H9 (cell line): ENCODE measurements at places on chromosomes 11 and 22. TPM values are rescaled to one million over a fixed set of nuclear protein-coding genes. Genes with fewer than 3 reads are reported as not detected.
A peak's percentile ranks its signal among the peaks of the same experiment; 100 is the strongest.

GRCh38 chr11:17383461-17383860, 5.0 kb downstream of the KCNJ11 start:
- DNase-seq = no peak

GRCh38 chr11:91435694-91436395, 788.8 kb upstream of the FAT3 start:
- no peak for DNase-seq

The H19 gene
- 10.7 TPM in 2 replicates for total RNA-seq

GRCh38 chr11:68338051-68338780, 25.8 kb downstream of the LRP5 start:
- DNase-seq = no peak

The NAALADL1 gene
- total RNA-seq = 1.0 and 1.2 TPM in 2 replicates

The CECR2 gene
- 145 and 154 TPM in 2 replicates for total RNA-seq

DNA sequence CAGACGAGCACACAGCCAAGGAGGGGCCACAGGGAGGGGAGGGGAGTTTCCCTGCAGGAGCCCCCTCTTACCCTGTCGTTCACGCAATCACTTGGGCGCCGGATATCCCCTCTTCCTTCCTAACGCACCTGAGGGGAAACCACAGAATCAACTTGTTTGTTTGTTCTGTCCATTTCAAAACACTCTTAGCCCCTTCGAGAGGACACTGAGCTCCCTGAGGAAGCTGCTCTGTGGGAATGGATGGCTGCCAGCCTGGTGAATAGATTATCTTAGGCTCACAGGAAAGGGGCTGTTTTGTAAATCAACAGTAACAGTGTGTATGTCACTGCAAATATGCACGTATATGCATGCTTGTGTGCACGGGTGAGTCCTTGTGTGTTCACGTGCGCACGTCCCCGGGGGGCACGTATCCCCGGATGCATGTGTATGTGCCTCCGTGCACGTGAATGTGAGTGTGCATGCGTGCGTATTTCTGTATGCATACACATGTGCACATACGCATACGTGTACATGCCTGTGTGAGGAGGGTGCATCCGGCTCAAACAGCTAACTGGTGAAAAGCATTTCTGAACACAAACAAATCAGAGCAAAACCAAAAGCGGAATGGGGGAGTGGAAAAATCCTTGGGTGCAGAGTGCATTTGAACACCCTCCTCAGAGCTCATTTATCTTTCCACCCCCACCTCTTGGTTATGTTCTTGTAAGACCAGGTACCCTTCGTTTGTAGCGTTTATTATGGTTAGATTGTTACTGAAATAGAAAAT, 7.2 kb downstream of the ARSA start:
- DNase-seq = peak; percentile 84

DNA sequence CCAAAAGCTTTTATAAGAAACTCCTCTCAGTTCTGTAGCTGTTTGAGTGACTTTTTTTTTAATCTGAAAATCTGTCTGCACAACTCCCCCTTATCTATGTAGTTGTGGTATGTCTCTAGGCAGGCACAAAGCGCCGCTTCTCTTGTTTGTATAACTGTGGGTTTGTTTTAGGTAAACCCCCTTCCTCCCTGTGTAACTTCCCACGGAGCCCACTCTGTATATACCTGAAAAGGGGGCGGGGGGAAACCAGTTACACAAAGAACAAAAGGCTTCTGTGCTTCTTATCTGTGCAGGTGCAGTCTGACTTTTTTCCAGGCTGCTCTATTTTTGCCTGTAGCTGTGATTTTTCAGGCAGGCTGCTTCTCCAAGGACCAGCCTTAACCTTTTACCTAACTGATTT, 13.2 kb downstream of the OR10AG1 start:
- DNase-seq = no peak

DNA sequence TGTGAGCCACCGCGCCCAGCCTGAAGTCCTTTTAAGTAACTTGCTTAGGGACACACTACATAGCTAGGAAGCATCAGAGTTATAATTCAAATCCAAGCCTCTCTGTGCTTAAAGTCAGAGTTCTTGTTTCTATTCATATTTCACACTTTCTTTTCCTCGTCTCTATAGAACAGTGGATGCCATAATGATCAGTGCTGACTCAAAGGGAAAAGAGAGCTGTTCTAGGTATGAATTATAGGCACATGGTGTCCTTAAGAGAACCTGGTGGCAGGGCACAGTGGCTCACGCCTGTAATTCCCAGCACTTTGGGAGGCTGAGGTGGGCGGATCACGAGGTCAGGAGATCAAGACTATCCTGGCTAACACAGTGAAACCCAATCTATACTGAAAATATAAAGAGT, 400.2 kb upstream of the DDI1 start:
- DNase-seq = no peak

DNA sequence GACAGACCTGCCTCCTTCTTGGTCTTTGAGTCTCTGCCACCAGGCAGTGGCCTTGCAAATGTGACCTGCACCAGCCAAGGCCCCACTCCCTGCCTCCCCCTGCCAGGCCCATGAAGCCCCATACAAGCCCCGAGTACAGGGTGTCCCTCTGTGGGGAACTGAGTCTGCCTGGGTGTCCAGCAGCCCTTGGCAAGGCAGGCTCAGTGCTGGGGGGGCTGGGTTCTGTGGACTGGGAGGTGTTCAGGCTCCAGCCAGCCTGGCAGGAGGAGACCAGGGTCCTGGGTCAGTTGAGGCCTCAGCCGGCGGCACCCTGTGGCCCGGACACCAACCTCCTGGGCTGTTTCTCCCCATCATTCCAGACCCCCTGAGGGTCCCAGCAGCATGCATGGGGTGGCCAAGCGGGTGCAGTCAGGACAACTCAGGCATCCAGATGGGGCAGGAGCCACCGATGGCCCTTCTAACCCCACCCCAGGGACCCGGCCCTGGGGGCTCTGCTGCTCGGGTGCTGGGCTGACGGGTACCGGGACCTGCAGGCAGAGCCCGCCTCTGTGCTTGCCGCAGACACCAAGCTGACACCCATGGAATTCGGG, 5.7 kb downstream of the MUC5AC start:
- no peak for DNase-seq

DNA sequence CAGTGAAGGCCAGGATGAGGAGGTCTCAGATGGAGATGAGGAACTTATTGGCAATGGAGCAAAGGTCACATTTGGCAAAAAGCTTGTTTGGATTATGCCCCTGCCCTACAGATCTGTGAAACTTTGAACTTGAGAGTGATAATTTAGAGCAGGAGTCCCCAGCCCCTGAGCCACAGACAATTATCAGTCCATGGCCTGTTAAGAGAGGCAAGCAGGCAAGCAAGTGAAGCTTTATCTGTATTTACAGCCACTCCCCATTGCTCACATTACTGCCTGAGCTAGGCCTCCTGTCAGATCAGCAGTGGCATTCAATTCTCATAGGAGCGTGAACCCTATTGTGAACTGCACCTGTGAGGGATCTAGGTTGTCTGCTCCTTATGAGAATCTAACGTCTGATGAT, 1076.9 kb upstream of the TENM4 start:
- DNase-seq = no peak

GRCh38 chr11:99197477-99197876, 176.7 kb downstream of the CNTN5 start:
- no peak for DNase-seq

- DNase-seq = no peak
Measured at GRCh38 chr11:45098929-45099328, 47.5 kb upstream of the PRDM11 start.

The FXYD6 gene
- 16.3 and 18.3 TPM in 2 replicates for total RNA-seq

- peak; percentile 8 for DNase-seq
Measured at GRCh38 chr22:48054596-48054995, 1292.1 kb downstream of the TBC1D22A start.

The INS gene
- not detected in 2 replicates for total RNA-seq

The RPS3 gene
- total RNA-seq = 3,765 and 3,814 TPM in 2 replicates

DNA sequence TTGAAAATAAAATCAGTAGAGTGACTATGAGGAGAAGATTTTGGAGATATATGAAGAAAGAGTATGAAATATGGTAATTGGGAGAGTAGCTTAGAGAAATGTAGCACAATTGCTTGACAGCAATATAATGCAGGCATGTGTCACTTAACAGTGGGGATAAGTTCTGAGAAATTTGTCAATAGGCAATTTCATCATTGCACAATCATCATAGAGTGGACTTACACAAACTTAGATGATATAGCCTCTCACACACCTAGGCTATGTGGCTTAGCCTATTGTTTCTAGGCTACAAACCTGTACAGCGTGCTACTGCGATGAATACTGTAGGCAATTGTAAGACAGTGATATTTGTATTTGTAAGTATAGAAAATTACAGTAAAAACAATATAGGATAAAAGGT, 573.6 kb downstream of the JRKL start:
- DNase-seq = no peak

DNA sequence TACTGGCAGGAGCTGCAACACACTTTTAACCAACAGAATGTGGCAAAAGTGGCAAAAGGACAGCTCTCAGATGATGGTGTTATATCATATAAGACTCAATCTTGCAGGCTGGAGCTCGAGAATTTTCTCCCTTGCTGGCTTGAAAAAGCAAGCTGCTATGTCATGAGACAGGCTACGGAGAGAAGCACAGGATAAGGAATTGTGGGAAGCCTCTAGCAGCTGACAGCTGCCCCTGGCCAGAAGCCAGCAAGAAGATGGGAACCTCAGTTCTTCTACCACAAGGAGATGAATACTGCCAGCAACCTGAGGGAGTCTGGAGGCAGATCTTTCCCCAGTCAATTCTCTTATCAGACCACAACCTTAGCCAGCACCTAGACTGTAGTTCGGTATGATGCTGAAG, 24.6 kb downstream of the FXYD6 start:
- DNase-seq = peak; percentile 14

DNA sequence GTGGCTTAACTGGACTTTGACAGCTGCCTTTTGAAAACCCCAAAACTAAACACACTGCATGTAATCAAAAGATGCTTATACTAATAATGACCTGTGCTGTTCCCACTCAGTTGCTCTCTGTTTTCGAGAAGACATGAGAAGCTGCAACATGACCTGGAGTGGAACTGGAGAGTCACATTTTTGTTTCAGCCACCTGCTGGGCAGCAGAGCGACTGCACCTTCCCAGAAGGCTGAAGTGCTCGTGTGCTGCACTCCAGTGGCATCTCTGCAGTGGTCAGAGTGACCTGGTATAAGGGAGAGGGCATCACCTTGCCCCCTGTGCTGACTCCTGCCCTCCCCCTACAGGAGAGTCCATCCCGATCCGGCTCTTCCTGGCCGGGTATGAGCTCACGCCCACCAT, 8.6 kb downstream of the THYN1 start:
- peak; percentile 41 for DNase-seq

- peak; percentile 19 for DNase-seq
Measured at GRCh38 chr22:19039796-19040280, 82.4 kb downstream of the DGCR2 start.

GRCh38 chr22:39277142-39277607, 32.4 kb upstream of the PDGFB start:
- DNase-seq = no peak

DNA sequence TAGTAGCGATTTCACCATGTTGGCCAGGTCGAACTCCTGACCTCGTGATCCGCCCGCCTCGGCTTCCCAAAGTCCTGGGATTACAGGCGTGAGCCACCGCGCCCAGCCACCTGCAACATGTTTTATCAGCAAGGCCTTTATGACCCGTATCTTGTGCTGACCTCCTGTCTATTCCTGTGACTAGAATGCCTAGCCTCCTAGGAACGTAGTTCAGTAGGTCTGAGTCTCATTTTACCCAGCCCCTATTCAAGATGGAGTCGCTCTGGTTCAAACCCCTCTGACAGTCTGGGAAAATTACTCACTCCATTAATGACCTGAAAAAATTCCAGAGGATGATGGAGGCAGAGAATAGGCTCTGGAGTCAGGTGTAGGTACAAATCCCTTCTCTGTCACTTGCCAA, 30.0 kb upstream of the CXCR5 start:
- DNase-seq = no peak

DNA sequence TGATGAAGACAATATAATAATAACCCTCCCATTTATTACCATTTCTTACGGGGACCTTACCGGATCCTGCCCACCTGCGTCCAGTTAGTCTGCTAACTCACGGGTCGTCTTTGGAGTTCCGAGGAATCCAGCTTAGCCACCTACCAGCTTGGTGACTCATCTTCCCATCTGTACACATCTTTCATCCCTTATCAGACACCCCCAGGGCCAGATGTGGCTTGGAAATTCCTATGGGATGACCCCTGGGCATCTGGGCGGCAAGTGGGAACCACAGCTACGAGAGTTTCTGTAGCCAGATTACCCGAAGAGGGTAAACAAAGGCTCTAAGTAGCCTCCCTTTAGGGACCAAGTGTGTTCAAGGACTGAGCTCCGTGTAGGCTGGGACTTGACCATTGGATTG, 12.8 kb upstream of the PRR5 start:
- DNase-seq = no peak

DNA sequence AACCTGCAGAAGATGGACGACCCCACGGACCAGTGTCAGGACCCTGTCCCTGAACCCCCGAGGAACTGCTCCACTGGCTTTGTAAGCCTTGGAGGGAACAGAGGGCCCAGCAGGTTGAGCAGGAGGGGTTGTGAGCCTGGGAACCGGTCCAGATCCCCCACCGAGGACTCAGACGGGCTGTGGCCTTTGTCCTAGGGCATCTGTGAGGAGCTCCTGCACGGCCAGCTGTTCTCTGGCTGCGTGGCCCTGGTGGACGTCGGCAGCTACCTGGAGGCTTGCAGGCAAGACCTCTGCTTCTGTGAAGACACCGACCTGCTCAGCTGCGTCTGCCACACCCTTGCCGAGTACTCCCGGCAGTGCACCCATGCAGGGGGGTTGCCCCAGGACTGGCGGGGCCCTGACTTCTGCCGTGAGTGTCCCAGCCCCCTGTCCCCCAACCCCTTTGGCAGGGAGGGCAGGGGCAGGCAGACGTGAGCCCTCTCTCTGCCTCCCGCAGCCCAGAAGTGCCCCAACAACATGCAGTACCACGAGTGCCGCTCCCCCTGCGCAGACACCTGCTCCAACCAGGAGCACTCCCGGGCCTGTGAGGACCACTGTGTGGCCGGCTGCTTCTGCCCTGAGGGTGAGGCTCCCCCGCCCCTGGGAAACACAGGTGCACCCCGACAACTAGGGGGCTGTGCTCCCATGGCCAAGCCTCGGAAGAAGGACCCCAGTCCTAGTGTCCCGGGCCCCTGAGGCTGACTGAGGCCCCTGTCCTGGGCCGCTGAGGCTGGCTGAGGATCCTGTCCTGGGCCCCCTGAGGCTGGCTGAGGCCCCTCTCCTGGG, 6.4 kb downstream of the MUC5AC start:
- no peak for DNase-seq

The FAM227A gene
- 3.6 and 4.2 TPM in 2 replicates for total RNA-seq

The MMP27 gene
- not detected in 2 replicates for total RNA-seq

DNA sequence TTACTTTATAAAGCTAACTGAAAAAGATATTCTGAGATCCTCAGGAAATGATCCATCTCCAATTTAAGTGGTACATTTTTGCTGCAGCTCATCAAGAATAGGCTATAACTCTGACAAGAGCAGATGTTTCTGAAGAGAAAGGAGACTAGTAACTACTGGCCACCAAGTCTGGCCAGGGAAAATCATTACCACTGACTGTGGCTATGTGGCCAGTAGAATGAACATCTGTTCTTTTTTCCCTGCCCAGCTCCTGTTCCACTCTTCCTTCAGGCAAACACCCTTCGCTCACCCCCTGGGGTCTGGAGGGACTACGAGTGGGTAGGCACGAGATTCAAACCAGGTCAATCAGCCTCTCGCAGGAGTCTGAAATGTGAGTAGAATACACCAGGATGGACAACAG, 23.9 kb downstream of the TMEM123 start:
- no peak for DNase-seq

GRCh38 chr22:46075764-46076531, 74.4 kb upstream of the PPARA start:
- no peak for DNase-seq

- no peak for DNase-seq
Measured at GRCh38 chr22:40610329-40610850, 26.1 kb downstream of the MRTFA start.

- DNase-seq = no peak
Measured at GRCh38 chr22:28992565-28993356, 68.9 kb downstream of the C22orf31 start.
